ENCODE measurements at places on chromosomes 1 and 21. TPM values are rescaled to one million over a fixed set of nuclear protein-coding genes. Genes with fewer than 3 reads are reported as not detected.

GRCh38 chr1:110060034-110060661 lies 10.3 kb downstream of the ALX3 start:
- peak; percentile 45 for DNase-seq

The PBX1 gene
- total RNA-seq: 0.16 TPM

DNA sequence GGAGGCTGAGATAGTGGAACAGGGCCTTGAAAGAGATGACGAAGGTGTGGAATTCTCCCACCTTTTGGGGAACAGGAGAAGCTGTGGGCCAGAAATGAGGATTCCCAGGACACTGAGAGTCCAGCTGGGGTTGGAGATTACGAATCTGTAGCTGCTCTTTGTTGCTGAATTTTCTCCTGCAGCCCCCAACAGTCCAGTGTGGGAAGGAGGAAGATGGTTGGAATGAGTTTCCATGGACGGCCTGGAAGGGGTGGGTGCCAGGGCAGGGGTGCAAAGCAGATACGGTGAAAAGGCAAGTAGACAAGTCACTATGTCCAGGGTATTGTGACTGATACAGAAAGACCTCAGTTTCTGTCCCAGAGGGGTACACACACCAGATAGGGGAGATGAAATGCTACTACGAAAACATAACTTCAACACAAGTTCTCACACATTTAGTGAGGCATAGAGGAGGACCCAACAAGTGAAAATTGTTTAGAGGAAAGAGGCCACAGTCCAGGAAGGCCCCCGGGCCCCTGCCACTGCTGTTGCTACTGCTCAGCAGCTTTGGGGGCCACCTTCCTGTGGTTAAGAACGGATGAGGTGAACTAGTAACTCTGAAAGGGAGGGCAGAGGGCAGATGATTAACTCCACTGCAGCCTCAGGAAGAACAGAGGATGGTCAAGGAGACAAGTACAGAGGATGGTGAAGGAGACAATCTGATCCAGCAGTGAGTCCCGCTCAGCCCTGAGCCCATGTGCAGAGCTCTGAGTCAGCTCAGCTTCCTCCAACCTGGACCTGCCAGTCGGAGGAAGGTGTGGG lies 7.3 kb downstream of the CD244 start:
- DNase-seq: no peak

The ATAD3C gene
- total RNA-seq: 1.9 TPM

Measured in CD8-positive, alpha-beta memory T cell (primary cell).